ENCODE measurements at places on chromosomes 4 and X.

DNA sequence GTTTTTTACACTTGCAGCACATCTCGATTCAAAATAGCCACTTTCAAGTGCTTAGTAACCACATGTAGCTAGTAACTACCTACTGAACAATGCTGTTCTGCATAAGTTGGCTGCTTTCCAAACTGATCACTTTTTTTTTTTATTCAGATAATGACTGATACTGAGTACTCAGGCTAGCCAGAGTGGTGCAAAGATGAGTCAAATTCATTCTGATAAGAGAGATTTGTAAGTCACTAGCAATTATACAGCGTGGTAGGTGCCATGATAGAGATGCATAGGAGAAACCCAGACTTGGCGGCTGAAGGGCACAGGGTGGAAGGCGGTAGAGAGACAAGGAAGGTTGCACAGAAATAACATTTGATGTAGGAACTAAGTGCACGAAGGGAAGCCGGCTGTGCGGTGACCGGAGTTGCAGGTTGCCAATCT lies 357 bp upstream of the IGBP1 start:
- DNase-seq, result no peak

DNA sequence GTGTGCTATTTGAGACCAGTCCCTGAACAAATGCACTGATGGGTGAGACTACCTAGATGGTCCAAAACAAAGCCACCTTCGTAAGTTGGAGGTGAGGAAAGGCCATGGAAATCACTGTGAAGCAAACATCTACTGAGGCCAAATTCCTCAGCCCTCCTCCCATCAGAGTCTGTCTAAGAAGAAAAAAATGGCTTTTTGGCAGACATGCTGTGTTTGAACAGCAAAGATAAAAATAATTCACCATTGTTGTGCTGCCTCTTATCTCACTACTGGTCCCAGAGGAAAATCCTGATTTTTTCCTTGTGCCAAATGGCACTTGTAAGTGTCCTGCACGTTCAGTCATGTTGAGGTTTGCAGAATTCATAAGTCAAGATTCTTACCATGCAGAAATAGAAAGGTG lies 7.9 kb downstream of the MAGEB18 start:
- DNase-seq, result no peak

GRCh38 chr4:150316332-150317205 lies 238.3 kb downstream of the DCLK2 start:
- no peak for DNase-seq

DNA sequence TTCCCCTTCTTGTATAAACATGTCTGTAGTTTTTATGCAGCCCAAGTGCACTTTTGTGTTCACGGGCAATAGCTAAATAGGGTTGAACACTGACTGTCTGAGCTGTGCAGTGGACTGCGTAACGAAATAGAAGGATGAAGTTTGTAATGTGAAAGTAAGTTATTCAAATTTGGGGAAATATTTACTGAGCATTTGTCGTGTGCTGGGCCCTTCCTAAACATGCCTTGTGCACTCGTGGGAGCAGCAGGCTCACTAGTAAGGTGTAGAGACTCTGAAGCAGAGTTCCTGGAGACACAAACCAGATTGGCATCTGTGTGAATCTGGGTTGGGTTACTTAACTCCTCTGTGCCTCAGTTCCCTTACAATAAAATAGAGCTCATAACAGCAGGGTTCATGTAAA lies 51.7 kb upstream of the C1QTNF7 start:
- DNase-seq, result no peak

GRCh38 chr4:97762115-97762512 lies 381.2 kb downstream of the STPG2 start:
- no peak for DNase-seq

DNA sequence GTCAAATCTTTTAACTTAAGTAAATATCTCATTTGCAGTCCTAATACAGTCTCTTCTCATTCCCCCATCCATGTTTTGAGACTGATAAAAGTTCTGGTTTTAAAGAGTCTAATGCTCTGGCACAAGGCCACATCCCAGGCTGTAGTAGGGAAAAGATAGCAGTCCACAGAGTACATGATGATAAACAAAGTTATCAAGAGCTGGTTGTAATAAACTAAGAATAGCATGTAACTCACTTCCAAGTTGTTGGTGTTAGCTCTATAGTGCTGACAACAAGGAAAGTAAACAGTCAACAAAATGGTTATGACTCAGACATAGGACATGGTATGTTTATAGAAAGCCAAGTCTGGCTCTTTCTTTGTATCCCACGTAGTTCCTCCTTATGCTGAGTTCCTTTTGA lies 21.8 kb upstream of the AREG start:
- DNase-seq, result no peak

GRCh38 chrX:99939883-99940232 lies 470.2 kb downstream of the PCDH19 start:
- DNase-seq, result peak; percentile 3

- no peak for DNase-seq
Observed at GRCh38 chrX:109709129-109709631, 23.9 kb downstream of the ACSL4 start.

DNA sequence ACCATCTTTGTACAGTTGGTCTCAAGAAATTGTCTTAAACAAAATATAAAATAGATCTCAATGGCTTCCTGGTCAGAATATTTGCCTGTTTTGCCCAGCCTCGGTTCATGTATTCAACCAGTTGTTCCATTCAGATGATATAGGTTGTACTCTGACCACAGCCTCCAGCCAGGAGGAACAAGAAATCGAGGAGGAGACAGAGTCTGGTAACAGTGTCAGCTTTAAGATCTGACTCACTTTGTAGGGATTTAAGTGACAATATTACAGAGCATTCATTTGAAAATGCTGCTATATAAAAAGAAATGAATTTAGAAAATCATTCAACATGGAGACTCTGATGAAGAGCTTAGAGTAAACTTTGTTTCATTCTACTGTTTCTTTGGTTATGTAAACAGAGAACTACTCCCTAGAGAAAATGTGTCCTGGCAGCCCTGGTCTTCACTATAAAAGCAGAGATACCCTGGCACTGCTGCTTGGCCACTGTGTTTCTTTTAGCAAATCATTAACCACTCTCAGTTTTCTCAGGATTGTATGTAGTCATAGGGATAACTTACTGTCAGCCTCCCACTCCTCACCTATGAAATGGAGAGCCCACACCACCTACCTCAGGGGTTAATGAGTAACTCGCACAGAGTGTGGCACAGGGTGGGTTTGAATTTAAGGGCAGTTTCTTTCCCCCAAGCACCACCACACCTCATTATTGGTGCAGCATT lies 53.5 kb downstream of the PAGE2 start:
- no peak for DNase-seq

DNA sequence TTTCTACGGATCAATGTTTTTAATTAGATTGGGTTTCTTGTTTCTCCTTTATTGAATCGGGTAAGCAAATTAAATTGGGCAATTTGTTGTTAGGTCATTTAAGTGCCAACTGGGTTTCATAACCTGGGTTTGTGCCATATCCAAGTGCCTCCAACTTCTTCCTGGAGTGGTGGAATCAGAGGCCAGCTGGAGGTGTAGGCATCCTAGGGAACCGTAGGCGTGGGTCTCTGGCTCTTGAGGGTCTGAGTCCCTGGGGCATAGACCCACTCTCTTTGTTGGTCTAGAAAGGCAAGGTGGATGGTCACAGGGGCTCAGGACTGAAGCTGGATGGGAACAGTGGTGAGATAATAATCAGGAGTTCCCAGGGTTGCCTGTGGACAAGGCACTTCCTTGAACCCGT lies 18.3 kb downstream of the CNGA2 start:
- DNase-seq, result no peak

Measured in muscle of arm (tissue), 14 donors.